ENCODE measurements at places on chromosomes 5 and 9.

- no peak for DNase-seq
These were observed 41.9 kb downstream of the CD180 start for GRCh38 chr5:67154556-67155206.

- no peak for DNase-seq
These were observed 47.9 kb downstream of the STOM start for GRCh38 chr9:121322037-121322736.

DNA sequence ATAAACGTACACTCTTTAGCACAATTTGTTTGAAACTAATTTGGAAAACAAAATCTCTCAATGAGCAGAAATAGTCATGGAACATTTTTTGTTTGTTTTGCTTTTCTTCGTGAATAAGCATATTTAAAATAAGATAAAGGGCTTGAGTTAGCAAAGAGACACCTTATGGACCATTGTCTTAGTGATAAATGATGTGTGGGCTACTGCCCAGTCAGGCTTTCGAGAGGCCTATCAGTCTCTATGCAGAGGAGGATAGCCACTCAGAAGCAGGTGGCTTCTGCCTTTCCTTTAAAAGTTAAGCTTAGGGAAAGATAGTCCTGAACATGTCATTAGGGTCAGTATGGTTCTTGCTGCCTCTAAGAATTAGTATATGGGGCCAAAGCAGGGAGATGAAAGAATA is 2.1 kb upstream of the ARL15 start:
- no peak for DNase-seq

DNA sequence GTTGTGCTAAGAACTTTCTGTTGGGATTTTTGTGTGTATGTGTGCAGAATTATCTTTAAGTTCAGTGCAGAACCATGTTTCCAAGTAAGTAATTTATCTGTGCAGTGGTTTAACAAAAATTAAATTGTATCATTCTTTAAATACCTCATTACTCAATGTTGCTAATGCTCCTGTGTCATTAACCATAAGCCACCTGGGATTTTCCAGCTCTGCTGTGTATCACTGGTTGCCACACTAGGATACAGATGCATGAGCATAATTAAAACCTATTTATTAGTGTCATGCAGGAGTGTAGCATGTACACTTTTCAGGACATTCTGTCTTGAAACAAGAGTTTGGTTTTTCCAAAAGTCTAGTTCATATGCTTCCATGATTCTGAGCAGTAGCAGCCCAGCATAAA is 120.4 kb upstream of the PTGER4 start:
- DNase-seq = no peak

GRCh38 chr5:83530193-83530592 is 58.6 kb downstream of the VCAN start:
- no peak for DNase-seq

- DNase-seq = no peak
These were observed 3.0 kb downstream of the LECT2 start for GRCh38 chr5:135951807-135952206.

- no peak for DNase-seq
These were observed 152.8 kb upstream of the TAS2R1 start for GRCh38 chr5:9782826-9783560.

DNA sequence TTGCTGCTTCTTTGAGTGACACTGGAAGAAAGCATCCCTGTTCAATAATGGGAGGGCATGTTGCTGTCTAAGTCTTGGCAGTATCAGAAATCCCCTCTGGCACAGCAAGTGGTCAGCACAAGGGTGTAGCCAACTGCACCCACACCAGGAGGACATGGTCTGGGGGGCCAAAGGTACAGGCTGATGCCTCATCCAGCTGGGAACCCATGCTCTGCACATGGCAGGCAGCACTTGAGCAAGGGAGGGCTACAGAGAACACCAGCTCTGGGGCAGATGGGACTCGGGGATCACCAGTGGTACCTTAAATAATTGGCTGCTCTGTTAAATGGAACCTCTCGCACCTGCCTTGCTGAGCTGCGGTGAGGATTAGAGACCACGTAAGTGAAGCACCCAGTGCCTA is 265.2 kb downstream of the SYK start:
- DNase-seq = no peak

GRCh38 chr5:76199336-76200318 is 116.4 kb downstream of the SV2C start:
- no peak for DNase-seq

DNA sequence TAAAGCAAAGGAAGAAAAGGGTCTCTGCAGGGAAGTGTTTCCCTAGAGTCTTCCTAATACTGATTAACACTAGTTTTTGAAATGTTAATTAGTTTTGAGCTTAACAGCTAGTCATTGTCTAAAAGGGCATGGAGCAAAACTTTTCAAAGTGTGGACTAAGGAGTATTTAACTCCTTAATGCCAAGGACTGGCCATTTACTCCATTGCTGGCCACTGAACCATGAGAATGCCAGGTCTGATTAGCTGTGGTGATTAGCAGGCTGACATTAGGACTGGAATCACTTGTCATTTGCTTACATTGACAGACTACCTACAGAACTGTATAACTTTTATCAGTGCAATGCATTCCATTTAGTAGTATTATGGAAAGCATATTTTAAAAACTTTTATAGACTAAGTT is 987.0 kb downstream of the NR2F1-AS1 start:
- DNase-seq = no peak

DNA sequence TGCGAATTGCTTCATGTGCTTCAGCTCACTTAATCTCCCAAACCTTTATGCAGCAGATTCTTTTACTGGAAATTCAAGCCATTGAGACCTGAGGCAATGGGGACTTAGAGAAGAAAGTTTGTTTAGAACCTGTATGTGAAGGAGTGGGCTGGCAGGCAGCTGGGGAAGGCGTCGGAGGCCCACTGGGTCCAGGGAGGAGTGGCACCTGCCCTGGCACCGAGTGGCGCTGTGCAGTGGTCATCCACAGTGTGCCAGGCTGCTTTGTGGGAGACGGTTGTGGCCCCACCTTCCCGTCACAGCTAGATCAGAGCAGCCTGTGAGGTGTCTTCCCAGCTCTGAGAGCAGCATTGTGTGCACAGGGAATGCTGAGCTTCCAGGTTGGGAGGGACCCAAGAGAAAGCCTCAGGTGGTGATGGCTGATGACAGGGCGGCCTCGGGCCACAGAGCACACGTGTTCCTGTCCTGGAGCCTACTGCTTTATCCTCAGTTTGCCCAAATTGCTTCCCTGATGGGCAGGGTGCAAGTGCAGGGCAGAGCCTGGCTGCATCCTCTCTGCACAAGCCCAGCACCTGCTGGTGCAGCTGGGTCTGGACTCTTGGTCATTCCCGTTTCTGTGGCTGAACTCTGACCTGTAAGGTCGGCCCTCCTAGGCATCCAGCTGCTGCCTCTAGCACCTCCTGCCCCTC is 175.2 kb downstream of the CACNA1B start:
- DNase-seq = no peak

Measured in H9 (cell line).